Glomerular endothelial cell (primary cell): ENCODE measurements at places on chromosomes 1 and 21. TPM values are rescaled to one million over a fixed set of nuclear protein-coding genes. Genes with fewer than 3 reads are reported as not detected.

Gene CTSS
- 87.7 and 137 TPM in 2 replicates for total RNA-seq

Gene MANEAL
- 1.1 and 2.2 TPM in 2 replicates for total RNA-seq

Gene CLDN19
- not detected in 2 replicates for total RNA-seq

Gene LYPD8
- total RNA-seq: not detected in 2 replicates

Gene ELAVL4
- total RNA-seq: not detected in 2 replicates

Gene MFN2
- total RNA-seq: 61.1 and 63.8 TPM in 2 replicates

Gene RHD
- not detected in 2 replicates for total RNA-seq

Gene GSTM1
- 9.3 TPM in 1 of 2 replicates, not detected in the other for total RNA-seq

Gene SEMA4A
- 0.93 and 1.3 TPM in 2 replicates for total RNA-seq

Gene FMOD
- total RNA-seq: 0.93 and 1.8 TPM in 2 replicates

Gene DTL
- total RNA-seq: 3.2 and 8.0 TPM in 2 replicates

Gene PRDX1
- total RNA-seq: 556 and 885 TPM in 2 replicates

Gene RIMKLA
- 0.10 TPM in 1 of 2 replicates, not detected in the other for total RNA-seq

Gene AGO1
- total RNA-seq: 20.3 and 22.6 TPM in 2 replicates
